PC-3 (cell line): ENCODE measurements at places on chromosomes 1 and 21. TPM values are rescaled to one million over a fixed set of nuclear protein-coding genes. Genes with fewer than 3 reads are reported as not detected.

DNA sequence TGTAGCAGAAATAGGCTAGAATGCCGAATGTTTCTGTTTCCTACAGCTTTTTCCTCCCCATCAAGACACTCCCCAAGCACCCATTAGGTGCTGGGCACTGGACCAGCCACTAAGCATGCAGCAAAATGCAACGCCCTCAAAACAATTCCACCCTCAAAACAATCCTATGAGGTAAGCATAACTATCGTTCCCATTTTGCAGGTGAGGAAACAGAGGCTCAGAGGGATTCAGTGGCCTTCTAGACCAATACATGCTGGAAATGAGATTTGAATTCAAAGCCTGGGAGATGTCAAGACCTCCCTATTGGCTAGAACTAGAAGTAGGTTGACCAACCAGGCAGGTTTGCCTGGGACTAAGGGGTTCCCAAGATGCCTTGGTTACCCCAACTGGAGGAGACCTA lies 10.2 kb upstream of the ALDH4A1 start:
- DNase-seq: no peak

Gene MFAP2
- 1.8 and 3.1 TPM in 2 replicates for total RNA-seq

DNA sequence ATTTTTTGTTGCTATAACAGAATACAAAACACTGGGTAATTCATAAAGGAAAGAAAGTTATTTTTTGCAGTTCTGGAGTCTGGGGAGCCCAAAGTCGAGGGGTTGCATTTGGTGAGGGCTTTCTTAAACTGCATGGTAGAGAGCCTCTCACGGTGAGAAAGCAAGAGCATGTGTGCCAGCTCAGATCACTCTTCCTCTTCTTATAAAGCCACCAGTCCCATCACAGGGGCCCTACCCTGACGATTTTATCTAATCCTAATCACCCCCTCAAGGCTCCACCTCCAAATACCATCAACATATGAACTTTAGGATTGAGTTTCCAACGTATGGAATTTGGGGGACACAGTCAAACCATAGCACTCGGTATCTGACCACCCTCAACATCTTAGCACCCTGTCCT lies 1.0 kb upstream of the STRIP1 start:
- DNase-seq: no peak

DNA sequence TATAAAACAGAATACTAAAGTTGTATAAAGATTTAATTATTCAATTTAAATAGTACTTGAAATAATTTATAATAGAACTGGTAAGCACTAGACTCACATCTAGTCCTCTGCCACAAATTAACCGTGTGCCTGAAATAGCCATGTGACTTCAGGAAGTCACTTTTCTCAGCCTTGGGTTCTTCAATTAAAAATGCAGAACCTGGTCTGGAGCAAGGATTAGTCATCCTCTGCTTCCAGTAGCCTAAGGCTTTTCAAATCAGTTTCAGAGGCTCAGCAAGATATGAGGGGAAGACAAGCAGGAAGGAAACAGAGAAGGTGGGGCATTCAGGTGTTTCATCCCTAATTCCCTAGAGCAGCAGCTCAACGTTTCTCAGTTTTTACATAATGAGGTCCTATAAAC lies 23.0 kb downstream of the DPH5 start:
- peak; percentile 62 for DNase-seq

GRCh38 chr1:37940299-37940947 lies 6.4 kb downstream of the INPP5B start:
- DNase-seq: no peak

DNA sequence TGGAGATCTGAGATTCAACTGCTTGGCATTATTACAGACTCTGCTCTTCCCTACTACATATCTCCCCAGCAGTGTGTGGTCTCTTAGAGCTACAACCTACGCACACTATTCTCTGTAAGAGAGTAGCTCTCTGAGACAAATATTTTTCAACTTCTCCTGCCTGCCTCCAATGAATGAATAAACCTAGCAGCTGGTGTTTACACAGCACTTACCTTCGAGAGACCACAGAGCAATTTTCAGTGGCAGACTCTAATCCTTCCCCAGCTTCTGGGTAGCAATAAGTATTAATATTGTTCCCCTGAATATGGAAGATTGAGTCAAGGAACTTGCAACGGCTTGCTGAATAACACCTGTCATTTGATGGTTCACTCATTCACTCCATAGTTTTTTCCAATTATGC lies 350.9 kb upstream of the SPAG17 start:
- no peak for DNase-seq

DNA sequence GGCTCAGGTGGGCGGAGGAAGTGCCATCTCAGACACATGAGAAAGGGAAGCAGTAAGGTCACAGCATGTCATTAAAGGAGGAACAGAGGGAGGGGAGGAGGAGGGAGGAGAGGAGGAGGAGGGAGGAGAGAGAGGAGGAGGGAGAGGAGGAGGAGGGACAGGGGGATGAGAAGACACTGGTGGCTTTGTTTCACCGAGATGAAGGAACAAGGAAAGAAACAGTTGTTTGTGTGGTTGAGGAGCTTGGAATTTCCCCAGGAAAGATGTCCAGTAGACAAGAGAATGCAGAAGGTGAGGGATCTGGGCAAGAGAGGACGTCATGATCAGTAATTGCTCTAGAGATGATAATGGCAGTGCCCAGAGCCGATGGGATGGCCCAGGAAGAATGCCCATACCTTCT lies 97.7 kb downstream of the AJAP1 start:
- no peak for DNase-seq

Gene BCAN
- not detected in 2 replicates for total RNA-seq

DNA sequence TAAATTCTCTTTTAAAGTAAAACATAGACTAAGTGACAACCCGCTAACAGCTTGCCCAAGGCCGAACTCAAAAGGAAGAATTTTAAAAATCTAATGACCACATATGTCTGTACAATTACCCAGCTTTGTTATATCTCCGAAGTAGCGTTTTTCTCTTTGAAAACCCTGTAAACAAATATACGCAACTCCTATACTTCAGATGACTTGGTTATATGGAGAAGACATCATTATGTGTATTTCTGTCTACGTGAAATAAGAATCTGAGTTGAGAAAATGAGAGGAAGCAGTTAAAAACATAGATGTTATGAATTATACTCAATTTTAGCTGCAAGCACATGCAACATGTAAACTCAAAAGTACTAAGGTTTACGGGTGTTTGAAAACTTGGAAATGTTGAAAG lies 2.0 kb downstream of the PBX1 start:
- DNase-seq: peak; percentile 16

- DNase-seq: no peak
Measured at GRCh38 chr21:43211760-43212115, 42.9 kb downstream of the CRYAA start.

GRCh38 chr1:80099713-80100112 lies 1093.2 kb upstream of the ADGRL4 start:
- DNase-seq: no peak

GRCh38 chr1:78570539-78570938 lies 49.7 kb upstream of the IFI44L start:
- DNase-seq: no peak

Gene S100A13
- total RNA-seq: 307 and 350 TPM in 2 replicates

DNA sequence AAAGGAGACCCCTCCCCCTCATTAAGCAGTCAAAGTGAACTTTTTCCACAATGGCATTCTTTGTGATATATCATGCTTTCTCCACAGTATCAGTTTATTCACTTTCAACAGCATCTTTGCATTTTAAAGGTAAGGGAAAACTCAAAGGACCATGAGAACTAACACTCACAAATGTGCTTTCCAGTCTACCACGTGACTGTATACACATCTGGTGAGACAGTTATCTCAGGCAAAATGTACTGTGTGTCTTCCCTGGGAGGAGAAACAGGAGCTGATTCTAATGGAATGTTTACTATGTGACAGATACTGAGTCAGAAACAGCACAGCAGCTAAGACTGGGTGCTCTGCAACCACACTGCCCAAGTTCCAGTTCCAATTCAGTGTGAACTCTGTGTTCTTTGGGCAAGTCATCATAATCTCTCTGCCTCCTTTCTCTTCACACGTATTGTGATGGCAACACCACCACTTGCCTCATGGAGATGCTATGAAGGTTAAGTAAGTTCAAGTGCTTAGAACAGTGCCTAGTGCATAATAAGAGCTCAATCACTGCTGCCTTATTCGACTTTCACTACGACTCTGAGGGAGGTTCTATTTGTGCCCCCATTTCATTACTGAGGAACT lies 79.0 kb downstream of the SLC45A1 start:
- peak; percentile 97 for DNase-seq

GRCh38 chr1:109379422-109379821 lies 18.3 kb downstream of the SORT1 start:
- peak; percentile 67 for DNase-seq
